ENCODE measurements at places on chromosomes 11 and 22.
A peak's percentile ranks its signal among the peaks of the same experiment; 100 is the strongest.

DNA sequence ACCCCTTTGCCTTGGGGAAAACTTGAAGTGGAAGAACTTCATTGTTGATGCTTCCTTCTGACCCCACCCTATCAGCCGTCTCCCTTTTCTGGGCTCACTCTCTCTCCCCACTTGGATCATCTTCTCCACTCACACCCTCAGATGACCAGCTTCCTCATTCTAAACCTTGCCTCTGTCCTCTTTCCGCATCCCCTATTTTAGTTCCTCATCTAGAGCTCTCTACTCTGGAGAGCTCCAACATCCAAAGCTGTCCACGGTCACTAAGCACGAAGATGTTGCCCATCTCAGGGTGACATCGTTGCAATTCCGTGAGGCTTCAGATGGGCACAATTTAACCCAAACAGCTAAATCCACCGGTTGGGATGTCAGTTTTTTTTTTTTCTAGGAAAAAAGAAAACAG, 31.6 kb upstream of the ME3 start:
- no peak for DNase-seq

DNA sequence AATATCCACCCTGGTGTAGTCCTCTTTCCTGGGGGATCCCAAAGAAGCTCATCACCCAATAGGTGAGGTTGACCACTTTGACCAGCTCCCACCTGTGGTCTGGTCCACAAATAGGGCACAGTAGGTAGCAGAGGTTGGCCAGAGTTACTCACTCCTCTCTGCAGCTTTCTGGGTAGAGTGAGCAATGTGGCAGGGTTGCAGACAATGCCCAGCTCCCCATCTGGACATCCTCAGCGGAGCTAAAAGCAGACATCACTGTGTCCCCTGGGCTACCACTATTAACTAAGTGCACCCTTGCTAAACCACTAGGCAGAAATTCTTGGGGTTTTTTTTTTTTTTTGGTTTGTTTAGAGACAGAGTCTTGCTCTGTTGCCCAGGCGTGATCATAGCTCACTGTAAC, 48.4 kb upstream of the TP53I11 start:
- DNase-seq = no peak

GRCh38 chr11:1341928-1342524, 32.6 kb upstream of the TOLLIP start:
- peak; percentile 33 for DNase-seq

GRCh38 chr11:95692526-95693260, 96.9 kb downstream of the FAM76B start:
- DNase-seq = peak; percentile 83

Data from AG10803 (cell line).